GM13976 (cell line): ENCODE measurements at places on chromosomes 3 and 15.

- DNase-seq, result peak; percentile 62
Observed at GRCh38 chr15:60006203-60006862, 2.2 kb downstream of the FOXB1 start.

DNA sequence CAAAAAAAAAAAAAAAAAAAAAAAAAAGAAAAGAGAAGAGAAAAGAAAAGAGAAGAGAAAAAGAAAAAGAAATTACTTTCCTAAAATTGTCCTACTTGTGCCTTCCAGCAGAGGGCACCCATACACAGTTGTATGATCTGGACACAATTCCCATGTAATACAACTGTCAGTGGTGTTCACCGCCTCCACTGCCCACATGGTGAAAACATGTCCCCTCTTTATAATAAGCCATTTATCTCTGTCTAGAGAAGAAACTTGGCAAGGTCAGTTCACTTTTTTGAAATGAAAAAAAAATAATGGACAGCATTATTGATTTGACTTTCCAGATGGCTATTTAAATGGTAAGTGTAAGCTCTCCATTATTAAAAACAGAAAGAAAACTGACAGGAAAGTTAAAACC is 459.4 kb downstream of the GBE1 start:
- DNase-seq, result peak; percentile 55

- DNase-seq, result no peak
Observed at GRCh38 chr15:41025393-41025792, 72.1 kb downstream of the CHAC1 start.

DNA sequence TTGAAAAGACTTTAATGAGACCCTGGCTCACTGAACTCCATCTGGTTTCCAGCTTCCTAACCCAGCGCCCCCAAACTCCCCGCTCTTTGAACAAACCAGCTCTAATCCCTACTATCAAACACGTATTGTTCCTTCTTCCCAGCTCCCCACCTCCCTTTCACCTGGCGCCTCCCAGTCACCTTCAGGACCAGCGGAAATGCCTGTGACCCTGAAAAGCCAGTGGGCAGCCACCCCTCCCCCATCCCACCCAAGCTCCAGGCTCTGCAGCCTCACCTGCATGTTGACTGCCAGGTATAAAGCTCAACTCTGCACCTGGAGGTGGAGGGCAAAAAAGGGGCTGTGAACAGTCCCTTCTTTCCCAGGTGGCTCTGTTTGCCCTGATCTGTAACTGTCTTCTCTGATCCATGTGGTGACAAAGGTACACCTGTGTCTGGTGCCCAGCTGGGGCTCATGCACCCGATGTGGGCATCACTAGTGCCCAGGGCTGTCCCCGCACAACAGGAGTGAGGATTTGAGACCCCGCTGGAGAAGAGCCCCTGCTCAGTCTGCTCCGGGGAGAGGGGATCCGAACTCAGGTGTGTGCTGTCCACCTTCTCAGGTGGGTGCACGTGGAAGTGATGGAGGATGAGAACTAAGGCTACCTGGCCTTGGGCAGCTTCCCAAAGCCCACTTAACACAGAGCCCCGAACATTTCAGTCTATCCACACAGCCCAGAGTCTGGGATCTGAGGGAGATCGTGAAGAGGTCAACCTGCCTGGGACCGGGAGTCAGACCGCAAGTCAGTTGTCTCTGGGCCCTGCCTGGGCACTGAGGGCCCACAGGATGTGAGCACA is 128.9 kb downstream of the NSMCE3 start:
- DNase-seq, result no peak

- DNase-seq, result peak; percentile 65
Observed at GRCh38 chr15:92797168-92798052, 102.7 kb upstream of the CHD2 start.

GRCh38 chr3:195133013-195133412 is 137.9 kb downstream of the XXYLT1 start:
- DNase-seq, result no peak

DNA sequence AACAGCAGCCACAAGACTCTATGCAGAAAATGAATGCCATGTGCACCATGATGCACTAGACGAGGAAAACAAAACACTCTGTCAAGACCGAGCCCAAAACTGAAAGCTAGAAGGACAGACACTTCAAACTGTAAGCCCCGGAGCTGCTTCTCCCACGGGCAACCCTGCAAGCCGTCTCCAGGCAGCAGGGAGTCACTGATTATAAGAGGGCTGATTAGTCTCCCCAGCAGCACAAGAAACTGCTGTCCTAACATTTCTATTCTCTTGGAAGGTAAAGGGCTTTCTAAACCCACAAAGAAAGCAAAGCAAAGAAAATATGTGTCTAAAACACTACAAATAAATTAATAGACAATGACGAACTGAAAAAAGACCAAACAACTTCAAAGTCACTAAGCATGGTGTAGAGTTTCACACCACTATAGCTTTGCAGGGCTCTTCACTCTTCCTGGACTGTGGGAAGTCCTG is 15.5 kb downstream of the TBC1D2B start:
- peak; percentile 52 for DNase-seq

DNA sequence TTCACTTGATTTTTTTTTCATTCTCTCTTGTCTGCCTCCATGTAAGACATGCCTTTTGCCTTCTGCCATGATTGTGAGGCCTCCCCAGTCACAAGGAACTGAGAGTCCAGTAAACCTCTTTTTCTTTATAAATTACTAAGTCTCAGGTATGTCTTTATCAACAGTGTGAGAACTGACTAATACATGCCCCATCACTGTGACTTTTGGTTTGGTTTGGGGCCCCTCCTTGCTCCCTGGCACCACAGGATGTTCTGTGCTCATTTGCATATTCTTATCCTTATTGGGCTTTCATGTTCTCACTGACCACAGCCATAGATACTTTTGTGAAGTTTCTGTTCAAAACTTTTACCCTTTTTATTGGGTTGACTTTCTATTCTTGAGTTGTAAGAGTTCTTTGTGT is 3.8 kb upstream of the PRR20G start:
- DNase-seq, result no peak

DNA sequence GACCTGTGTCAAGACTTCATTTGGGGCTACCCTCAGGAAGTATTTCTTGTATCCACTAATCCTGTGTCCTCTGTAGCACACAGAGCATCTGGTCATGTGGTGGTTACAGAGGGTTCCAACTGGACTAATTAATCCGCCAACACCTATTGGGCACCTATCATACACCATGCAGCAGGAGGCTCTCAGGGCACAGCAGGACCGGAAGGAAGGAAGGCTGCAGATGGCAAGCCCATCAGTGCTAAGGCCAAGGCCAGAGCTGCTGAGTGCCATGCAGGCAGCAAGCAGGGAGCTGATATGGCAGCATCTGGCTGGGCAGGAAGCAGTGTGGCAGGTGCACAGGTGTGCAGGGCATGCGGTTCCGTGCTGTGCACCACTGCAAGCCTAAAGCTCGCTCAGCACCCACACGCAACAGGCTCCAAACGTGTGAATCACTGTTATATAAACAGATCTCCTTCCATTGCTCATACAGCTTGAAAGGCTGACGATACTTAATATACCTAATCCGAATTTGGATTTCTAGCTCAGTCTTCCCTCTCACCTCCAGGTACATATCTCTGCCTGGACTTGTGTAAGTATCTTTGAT is 64.4 kb upstream of the SNRPA1 start:
- no peak for DNase-seq

GRCh38 chr3:18567293-18567692 is 142.2 kb upstream of the SATB1 start:
- no peak for DNase-seq

- peak; percentile 19 for DNase-seq
Observed at GRCh38 chr3:145286937-145287336, 874.0 kb downstream of the PLOD2 start.
